ENCODE measurements at places on chromosomes 11 and 22. TPM values are rescaled to one million over a fixed set of nuclear protein-coding genes. Genes with fewer than 3 reads are reported as not detected.

SMCO4 gene
- 12.8 TPM for total RNA-seq

IRAG1 gene
- total RNA-seq, result 11.2 TPM

XRCC6 gene
- total RNA-seq, result 186 TPM

CABP7 gene
- not detected for total RNA-seq

KCNQ1OT1 gene
- total RNA-seq, result 11.5 TPM

TTC36 gene
- 4.2 TPM for total RNA-seq

ELMOD1 gene
- 1.1 TPM for total RNA-seq

KRTAP5-8 gene
- total RNA-seq, result 1.1 TPM

GAB4 gene
- not detected for total RNA-seq

C11orf97 gene
- total RNA-seq, result 0.53 TPM

HTATIP2 gene
- total RNA-seq, result 2.1 TPM

C11orf87 gene
- total RNA-seq, result 0.29 TPM

SCN2B gene
- total RNA-seq, result 3.2 TPM

BACE1 gene
- total RNA-seq, result 27.8 TPM

CHADL gene
- 5.1 TPM for total RNA-seq

EMID1 gene
- 58.3 TPM for total RNA-seq

MPPED2 gene
- 28.1 TPM for total RNA-seq

GLYAT gene
- total RNA-seq, result 69.0 TPM

All from metanephros (tissue), 2 donors.